Uterus (tissue), 4 donors: ENCODE measurements at places on chromosomes 2 and 18. TPM values are rescaled to one million over a fixed set of nuclear protein-coding genes. Genes with fewer than 3 reads are reported as not detected.

Gene SIX2
- not detected for total RNA-seq

DNA sequence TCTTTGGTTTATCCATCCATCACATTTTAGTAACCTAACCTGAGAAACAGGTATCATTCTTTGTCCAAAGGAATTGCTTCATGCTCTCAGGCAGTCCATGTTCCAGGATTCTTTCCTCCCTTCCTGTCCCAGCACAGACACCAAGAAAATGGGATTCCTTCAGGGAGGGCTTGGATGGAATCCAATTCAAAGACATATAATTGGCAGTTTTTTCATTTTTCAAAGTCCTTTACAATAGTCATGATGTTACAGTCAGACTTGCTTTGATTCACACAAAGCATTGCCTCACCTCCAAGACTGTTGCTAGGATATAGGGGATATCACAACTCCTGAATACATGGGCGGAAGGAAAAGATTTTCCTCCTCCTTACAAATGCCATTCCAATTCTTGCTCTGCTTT is 241.4 kb upstream of the ACVR2A start:
- no peak overlapping the region for H3K27ac ChIP-seq
- no peak for DNase-seq
- H3K36me3 ChIP-seq = no peaks in the 10 kb centered on the region
- H3K27me3 ChIP-seq = no peaks in the 10 kb centered on the region

DNA sequence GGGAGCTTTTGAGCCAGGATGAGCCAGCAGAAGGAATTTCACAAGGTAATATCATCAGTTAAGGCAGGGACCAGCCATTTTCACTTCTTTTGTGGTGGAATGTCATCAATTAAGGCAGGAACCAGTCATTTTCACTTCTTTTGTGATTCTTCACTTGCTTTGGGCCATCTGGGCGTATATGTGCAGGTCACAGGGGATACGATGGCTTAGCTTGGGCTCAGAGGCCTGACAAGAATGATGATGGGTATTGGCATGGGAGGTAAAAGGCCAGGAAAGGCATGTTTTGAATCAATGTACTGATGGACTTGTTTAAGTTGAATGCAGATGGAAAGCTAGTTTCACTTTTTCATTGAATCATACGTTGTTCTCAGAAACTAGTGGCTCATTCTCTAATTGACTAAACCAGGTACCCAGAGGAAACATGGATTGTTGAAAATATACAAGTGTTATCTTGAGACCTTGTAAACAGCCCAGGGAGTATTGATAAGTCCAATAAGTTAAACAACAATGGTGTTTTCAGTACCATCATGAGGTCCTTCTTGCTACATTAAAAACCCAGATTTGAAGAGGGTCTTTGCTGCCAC is 1672.5 kb upstream of the DDX18 start:
- H3K4me3 ChIP-seq = no peak overlapping the region
- no peaks in the 10 kb centered on the region for H3K27me3 ChIP-seq
- H3K36me3 ChIP-seq = no peaks in the 10 kb centered on the region
- DNase-seq = no peak
- H3K27ac ChIP-seq = no peak overlapping the region

DNA sequence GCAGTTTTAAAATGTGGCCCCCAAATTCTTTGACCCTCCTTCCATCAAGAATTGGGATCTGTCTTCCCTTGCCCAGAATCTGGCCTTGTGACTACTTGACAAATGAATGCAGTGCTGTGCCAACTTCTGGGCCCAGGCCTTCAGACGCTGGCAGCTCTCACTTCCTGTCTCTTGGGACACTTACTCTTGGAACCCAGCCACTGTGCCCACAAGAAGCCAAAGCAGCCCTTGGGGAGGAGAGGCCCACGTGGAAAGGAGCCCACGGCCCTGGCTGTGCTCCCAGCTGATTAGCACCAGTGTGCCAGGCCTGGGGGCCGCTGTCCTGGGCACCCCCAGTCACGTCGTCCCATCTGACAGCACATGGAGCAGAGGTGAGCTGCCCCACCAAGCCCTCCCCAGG is 56.6 kb downstream of the RPL37A start:
- DNase-seq = no peak
- H3K27me3 ChIP-seq = no peaks in the 10 kb centered on the region
